ENCODE measurements at places on chromosomes 2 and 18.

DNA sequence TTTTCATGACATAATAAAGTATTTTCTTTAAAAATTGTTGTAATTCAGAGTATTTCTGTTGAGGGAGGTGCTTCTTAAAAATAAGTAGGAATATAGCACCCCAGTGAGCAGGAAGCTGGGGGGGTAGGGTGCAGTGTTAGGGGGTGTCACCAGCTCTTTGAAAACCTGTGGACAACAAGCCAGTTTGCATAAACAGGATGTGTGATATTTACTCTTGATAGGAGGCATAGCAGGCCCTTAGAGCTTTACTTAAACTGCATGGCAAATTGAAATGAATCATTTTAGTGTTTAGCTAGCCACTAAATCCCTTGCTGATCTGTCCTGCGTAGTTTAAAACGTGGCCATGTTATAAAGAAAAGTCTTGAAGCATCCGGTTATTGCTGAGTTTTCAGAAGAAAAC, 8.4 kb downstream of the TGIF1 start:
- H3K4me3 ChIP-seq = no peak overlapping the region
- peaks cover 21% of the 10 kb centered on the region for H3K4me1 ChIP-seq
- peaks cover 17% of the 10 kb centered on the region for H3K36me3 ChIP-seq

- no peak overlapping the region for H3K4me3 ChIP-seq
- H3K27me3 ChIP-seq = no peaks in the 10 kb centered on the region
- peaks cover 3% of the 10 kb centered on the region for H3K36me3 ChIP-seq
- H3K27ac ChIP-seq = no peak overlapping the region
Measured at GRCh38 chr2:62227386-62228075, 31.6 kb downstream of the B3GNT2 start.

GRCh38 chr2:236177604-236177966, 9.4 kb upstream of the GBX2 start:
- H3K4me1 ChIP-seq = no peaks in the 10 kb centered on the region
- no peaks in the 10 kb centered on the region for H3K36me3 ChIP-seq
- DNase-seq = no peak
- H3K27me3 ChIP-seq = peaks cover 16% of the 10 kb centered on the region
- H3K27ac ChIP-seq = no peak overlapping the region

GRCh38 chr2:110929528-110929927, 191.2 kb upstream of the BCL2L11 start:
- H3K4me3 ChIP-seq = no peak overlapping the region
- H3K27ac ChIP-seq = no peak overlapping the region
- no peaks in the 10 kb centered on the region for H3K4me1 ChIP-seq

DNA sequence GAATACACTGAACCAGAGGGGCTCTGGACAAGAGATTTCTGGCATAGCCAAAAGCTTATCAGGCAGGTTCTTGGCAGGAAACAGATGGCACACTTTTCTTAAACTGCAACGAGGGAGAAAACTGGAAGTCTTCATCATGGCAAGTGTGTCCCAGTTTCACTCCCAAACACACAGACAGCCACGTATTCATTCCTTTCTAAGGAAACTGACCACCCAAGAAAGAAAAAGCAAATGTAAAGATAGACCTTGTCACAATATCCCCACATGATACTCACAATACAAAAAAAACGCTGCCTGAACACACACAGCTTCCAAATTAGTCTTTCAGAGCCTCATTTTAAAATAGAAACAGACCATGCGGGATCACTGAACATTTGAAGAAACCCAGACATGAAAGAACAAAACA, 40.6 kb upstream of the RTTN start:
- no peak for DNase-seq
- no peak overlapping the region for H3K4me3 ChIP-seq
- no peaks in the 10 kb centered on the region for H3K27me3 ChIP-seq
- H3K36me3 ChIP-seq = no peaks in the 10 kb centered on the region
- H3K4me1 ChIP-seq = no peaks in the 10 kb centered on the region

DNA sequence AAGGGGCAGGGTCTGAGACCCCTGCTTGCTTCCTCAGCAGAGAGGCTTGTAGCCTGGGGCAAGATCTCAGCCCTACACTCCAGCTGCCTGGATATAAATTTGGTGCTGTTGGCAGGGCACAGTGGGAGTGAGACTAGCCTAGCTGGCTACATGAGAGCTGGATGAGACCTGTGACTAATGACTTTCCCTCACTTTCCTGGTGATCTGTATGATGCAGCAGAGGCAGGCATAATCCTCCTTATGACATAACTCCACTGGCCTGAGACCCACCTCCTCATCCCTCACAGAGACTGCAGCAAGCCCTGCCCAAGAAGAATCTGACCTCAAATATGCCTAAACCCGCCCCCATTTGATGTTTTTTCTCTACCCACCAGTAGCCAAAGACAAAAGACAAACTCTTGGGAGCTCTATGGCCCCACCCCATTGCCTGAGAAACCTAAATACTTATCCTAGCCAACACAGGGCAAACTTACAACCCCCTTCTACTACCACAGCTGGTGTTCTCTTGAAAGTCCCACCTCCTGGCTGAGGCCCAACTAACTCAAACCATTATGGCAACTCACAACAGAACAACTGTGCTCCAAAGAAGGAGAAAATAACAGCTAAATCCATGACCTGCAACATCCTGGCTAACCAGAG, 102.7 kb downstream of the NR4A2 start:
- no peak for DNase-seq
- no peaks in the 10 kb centered on the region for H3K36me3 ChIP-seq
- H3K27me3 ChIP-seq = no peaks in the 10 kb centered on the region
- no peak overlapping the region for H3K4me3 ChIP-seq

- no peaks in the 10 kb centered on the region for H3K4me1 ChIP-seq
- no peaks in the 10 kb centered on the region for H3K36me3 ChIP-seq
- DNase-seq = no peak
Measured at GRCh38 chr2:143842836-143843235, 677.1 kb downstream of the ZEB2 start.

DNA sequence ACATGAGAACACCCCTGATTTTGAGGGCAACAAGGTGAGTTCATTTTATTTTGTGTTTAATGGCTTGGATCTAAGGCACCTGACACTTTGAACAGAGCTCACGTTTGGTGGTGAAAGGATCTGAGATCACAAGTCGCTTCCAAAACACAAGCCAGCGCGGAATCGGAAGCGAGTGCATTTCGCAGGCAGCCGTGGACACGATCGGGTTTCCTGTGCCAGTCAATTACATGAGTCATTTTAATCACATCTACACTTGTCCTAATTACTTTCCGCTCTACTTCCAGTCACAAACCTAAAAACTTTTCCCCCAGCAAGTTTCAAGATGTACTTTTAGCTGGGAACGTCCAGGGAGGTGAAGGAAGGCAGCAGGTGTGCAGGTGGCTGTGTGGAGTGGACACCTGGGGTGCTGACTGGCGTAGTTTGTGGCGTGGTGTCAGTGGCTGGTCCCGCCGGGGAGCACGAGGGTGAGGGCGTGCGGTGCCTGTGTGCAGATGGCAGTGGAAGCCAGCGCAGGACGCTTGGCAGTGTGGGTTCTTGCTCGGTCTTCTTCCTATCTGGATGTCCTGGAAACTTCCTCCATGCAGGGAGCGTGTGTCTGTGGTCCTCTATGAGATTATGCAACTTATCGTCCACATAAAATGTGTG, 75.6 kb downstream of the DCDC2C start:
- H3K4me3 ChIP-seq = no peak overlapping the region
- no peaks in the 10 kb centered on the region for H3K4me1 ChIP-seq
- no peak for DNase-seq
- no peaks in the 10 kb centered on the region for H3K27me3 ChIP-seq
- no peak overlapping the region for H3K27ac ChIP-seq
- no peaks in the 10 kb centered on the region for H3K36me3 ChIP-seq

DNA sequence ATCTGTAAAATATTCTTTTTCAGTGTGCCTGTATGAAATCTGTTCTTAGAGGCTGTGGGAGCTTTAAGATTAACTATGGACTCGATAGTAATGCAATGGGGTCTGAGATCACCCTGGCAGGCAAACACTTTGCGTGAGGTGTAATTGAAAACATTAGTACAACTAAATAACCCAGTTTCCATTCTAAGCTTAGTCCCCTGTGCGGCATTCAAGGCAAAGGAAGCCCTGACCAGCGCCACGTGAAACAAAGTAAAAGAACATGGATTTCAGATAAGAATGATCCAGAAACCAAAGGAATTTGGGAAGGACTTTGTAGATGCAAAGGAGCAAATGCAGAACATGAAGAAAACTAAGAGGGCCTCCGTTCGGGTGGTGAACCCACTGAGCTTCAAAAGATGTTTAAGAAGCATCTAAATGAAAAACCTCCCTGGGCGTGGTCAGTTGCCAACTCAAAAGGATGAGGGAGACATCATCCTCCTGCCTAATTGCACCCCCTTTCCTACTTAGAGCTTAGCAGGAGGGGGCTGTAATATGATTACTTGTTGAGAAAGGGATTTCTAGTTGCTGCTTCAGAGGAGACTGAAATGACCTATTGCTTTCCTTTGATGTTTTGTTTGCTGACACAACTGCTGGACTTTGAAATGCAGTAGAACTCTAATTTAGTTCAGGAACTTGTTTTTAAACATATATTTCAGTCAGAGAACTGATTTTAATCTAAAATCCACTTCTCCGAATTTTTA, 7.9 kb upstream of the CETN1 start:
- no peak overlapping the region for H3K27ac ChIP-seq
- no peaks in the 10 kb centered on the region for H3K27me3 ChIP-seq
- no peak overlapping the region for H3K4me3 ChIP-seq
- DNase-seq = no peak
- H3K36me3 ChIP-seq = no peaks in the 10 kb centered on the region

DNA sequence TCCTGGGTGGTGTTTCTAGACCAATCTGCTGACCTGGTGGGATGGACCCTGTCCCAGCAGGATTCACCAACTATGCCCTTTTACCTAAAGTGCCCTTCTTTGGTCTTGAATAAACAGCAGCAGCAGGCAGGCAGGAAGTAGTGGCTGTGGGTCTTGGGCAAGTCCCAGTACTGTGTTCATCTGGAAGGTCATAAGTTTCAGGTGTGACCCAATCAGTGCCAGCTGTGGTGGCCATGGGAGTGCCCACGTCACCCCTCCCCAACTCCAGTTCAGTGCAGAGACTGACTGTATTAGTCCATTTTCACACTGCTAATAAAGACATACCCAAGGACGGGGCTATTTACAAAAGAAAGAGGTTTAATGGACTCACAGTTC, 148.3 kb upstream of the SRD5A2 start:
- no peaks in the 10 kb centered on the region for H3K4me1 ChIP-seq
- no peak overlapping the region for H3K27ac ChIP-seq

Data from CD8-positive, alpha-beta memory T cell (primary cell).